Body of pancreas (tissue), 4 donors: ENCODE measurements at places on chromosomes 13 and 19. TPM values are rescaled to one million over a fixed set of nuclear protein-coding genes. Genes with fewer than 3 reads are reported as not detected.

Gene FFAR3
- total RNA-seq, result not detected

Gene ZNF283
- total RNA-seq, result 3.6 TPM

Gene FFAR2
- total RNA-seq, result not detected

Gene SHANK1
- total RNA-seq, result 2.3 TPM

Gene ZNF547
- not detected for total RNA-seq

Gene IGFL4
- total RNA-seq, result not detected

Gene KLHL1
- 0.26 TPM for total RNA-seq
